ENCODE measurements at places on chromosomes 13 and 19. TPM values are rescaled to one million over a fixed set of nuclear protein-coding genes. Genes with fewer than 3 reads are reported as not detected.

- peak overlapping the region; percentile 96 for H3K27ac ChIP-seq
- no peak for DNase-seq
- no peaks in the 10 kb centered on the region for H3K36me3 ChIP-seq
- peak overlapping the region; percentile 60 for H3K4me3 ChIP-seq
- no peaks in the 10 kb centered on the region for H3K27me3 ChIP-seq
Observed at GRCh38 chr19:35320065-35320713, 8.8 kb upstream of the CD22 start.

Gene FUT1
- total RNA-seq, result not detected

DNA sequence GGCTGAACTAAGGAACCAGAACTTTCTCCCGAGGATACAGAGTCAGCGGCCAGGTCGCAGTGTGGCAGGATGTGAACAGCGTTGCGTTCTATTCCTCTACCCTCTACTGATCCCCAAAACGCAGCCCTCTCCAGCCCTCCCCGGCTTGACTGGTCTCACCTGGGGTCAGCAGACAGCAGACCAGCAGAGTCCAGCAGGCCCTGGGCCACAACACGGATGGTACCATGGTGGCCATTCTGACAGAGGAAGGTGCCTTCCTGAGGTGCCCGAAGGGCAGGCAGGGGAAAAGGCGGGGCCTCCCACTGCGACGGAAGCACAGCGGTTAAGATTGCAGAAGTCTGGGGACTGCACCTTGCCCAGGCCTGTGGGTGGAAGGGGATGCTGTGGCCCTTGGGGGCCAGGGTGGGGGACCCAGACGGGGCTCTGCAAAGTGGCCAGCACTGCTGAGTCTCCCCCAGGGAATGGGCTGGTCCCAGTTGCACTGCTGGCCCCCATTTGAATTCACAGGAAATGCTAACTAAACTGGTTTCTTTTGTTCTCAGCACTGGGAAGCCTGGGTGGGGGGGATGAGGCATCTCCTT is at the start of gene ICAM3:
TSS of gene ICAM3 (minus strand) at position 245 of the 581 bp plus-strand sequence. CDS start at position 235, 10 bp downstream.
- H3K27me3 ChIP-seq, result no peaks in the 10 kb centered on the region
- peaks cover 19% of the 10 kb centered on the region for H3K36me3 ChIP-seq
- peak within 1 kb of the TSS; percentile 97 for H3K4me3 ChIP-seq
- H3K4me1 ChIP-seq, result peaks cover 29% of the 10 kb centered on the region
- peak within 1 kb of the TSS; percentile 92 for H3K27ac ChIP-seq

Gene TPTE2
- total RNA-seq, result not detected

Gene HSD17B14
- total RNA-seq, result 2.6 TPM

Gene IGFL4
- not detected for total RNA-seq

Gene CDADC1
- 7.4 TPM for total RNA-seq

DNA sequence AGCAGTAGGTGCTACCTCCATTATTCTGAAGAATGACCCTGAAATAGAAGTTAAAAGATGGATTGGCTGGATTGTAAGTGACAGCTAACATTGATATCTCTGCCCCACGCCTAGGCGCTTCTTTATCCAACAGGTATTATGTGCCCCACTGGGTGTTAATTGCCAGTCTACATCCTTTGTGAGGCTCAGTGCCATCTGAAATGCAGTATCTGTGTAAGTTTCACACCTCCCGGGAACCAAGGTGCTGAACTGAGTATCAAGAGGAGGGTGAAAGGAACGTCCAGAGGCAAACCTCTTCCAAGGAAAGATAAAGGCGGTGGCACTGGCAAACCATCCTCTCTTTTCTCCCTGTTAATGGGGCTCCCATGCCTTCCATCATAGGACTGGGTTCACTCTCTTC is 181.1 kb upstream of the UBL3 start:
- H3K27me3 ChIP-seq, result no peaks in the 10 kb centered on the region
- no peaks in the 10 kb centered on the region for H3K36me3 ChIP-seq
- no peaks in the 10 kb centered on the region for H3K4me1 ChIP-seq
- no peak overlapping the region for H3K4me3 ChIP-seq
- H3K27ac ChIP-seq, result no peak overlapping the region

GRCh38 chr19:3365836-3366752 is at the start of gene NFIC:
Gene NFIC (plus strand): TSS chr19:3366583. CDS start chr19:3366637, 54 bp downstream.
- DNase-seq, result no peak
- H3K4me1 ChIP-seq, result peaks cover 58% of the 10 kb centered on the region
- H3K36me3 ChIP-seq, result no peaks in the 10 kb centered on the region
- peak within 1 kb of the TSS; percentile 74 for H3K4me3 ChIP-seq
- H3K27ac ChIP-seq, result no peak within 1 kb of the TSS
- H3K27me3 ChIP-seq, result peaks cover 16% of the 10 kb centered on the region

DNA sequence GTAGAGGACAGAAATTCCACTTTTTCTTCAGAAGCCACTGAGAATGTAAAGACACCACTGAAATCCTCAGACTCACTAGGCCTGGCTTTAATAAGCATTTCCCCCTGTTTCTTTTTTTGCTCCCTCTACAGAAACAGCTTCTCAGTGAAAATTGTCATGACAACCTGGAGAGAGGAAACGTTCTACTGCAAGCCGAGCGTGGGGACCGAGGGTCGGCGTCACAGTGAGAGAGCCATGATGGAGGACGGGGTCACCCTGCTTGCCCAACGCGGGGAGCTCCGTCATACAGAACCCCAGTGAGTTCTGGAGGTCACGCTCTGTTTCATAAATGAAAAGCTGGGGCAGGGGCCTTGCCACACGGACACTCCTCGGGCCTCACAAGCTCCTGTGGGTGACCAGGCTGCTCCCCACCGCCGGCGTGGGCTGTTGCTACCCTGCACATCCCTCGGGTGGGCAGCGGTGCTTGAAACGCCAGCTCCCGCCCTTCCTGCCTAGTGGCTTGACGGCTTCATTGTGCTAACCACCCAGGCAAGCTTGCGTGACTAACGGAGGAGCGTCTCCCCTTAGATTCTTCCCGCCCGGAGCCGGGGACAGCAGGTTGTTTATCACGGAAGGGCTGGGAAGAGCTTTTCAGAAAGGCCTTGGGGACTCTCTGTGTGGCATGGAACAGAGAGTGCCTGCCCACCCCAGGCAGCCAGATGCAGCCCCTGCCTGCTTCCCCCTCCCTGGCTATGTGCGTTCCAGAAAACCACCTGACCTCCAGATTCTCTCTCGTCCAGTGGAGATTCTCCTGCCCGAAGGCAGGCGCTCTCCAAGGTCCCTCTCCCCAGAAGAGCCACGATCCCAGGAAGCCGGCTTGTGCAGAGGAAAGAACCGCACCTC is 153.6 kb downstream of the KATNAL1 start:
- DNase-seq, result no peak
- H3K36me3 ChIP-seq, result no peaks in the 10 kb centered on the region
- peak overlapping the region; percentile 21 for H3K4me3 ChIP-seq
- H3K27me3 ChIP-seq, result peaks cover 2% of the 10 kb centered on the region
- peaks cover 50% of the 10 kb centered on the region for H3K4me1 ChIP-seq

- H3K4me3 ChIP-seq, result no peak overlapping the region
- no peaks in the 10 kb centered on the region for H3K4me1 ChIP-seq
- H3K27ac ChIP-seq, result no peak overlapping the region
- H3K36me3 ChIP-seq, result no peaks in the 10 kb centered on the region
- peaks cover 15% of the 10 kb centered on the region for H3K27me3 ChIP-seq
Observed at GRCh38 chr13:102441085-102441484, 39.2 kb upstream of the FGF14 start.

Gene EFNA2
- total RNA-seq, result not detected

- no peaks in the 10 kb centered on the region for H3K36me3 ChIP-seq
- H3K27ac ChIP-seq, result no peak overlapping the region
- peaks cover 13% of the 10 kb centered on the region for H3K27me3 ChIP-seq
- no peaks in the 10 kb centered on the region for H3K4me1 ChIP-seq
Observed at GRCh38 chr13:112441226-112441625, 65.1 kb downstream of the SPACA7 start.

DNA sequence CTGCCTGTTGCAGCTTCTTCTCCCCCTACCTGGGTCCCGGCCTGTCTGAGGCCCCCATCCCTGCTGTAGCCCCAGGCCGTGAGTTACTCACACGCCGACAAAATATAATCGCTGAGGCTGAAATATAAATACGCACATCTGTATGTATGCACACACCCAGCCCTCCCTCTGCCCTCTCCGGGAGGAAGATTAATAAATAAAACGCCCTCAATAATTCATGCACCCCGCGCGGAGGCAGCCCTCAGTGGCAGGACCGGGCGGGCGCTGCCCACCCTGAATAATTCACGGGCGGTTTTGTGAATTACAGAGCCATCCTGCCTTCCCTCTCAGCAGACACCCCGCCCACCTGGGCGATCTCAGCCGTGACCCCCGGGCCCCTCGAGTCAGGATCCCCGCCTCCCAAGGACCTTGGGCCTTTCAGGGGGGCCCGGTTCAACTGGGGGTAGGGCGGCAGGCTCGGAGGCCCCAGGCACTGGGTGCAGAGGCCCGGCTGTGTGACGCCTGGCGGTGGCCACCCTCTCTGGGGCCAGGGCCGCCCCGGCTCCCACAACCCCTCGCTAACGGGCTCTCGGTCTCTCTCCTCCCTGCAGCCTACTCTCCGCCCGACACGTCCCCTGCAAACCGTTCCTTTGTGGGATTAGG is 24.2 kb downstream of the SMIM24 start:
- H3K4me3 ChIP-seq, result no peak overlapping the region
- H3K4me1 ChIP-seq, result peaks cover 4% of the 10 kb centered on the region
- no peaks in the 10 kb centered on the region for H3K27me3 ChIP-seq
- H3K36me3 ChIP-seq, result peaks cover 24% of the 10 kb centered on the region
- DNase-seq, result no peak

GRCh38 chr13:22141716-22142115 is 470.8 kb downstream of the FGF9 start:
- H3K36me3 ChIP-seq, result no peaks in the 10 kb centered on the region
- no peak overlapping the region for H3K4me3 ChIP-seq
- peaks cover 9% of the 10 kb centered on the region for H3K4me1 ChIP-seq
- DNase-seq, result no peak

- no peak for DNase-seq
- no peak overlapping the region for H3K4me3 ChIP-seq
- H3K27ac ChIP-seq, result no peak overlapping the region
- peaks cover 5% of the 10 kb centered on the region for H3K4me1 ChIP-seq
Observed at GRCh38 chr13:26987486-26988013, 184.1 kb downstream of the USP12 start.

DNA sequence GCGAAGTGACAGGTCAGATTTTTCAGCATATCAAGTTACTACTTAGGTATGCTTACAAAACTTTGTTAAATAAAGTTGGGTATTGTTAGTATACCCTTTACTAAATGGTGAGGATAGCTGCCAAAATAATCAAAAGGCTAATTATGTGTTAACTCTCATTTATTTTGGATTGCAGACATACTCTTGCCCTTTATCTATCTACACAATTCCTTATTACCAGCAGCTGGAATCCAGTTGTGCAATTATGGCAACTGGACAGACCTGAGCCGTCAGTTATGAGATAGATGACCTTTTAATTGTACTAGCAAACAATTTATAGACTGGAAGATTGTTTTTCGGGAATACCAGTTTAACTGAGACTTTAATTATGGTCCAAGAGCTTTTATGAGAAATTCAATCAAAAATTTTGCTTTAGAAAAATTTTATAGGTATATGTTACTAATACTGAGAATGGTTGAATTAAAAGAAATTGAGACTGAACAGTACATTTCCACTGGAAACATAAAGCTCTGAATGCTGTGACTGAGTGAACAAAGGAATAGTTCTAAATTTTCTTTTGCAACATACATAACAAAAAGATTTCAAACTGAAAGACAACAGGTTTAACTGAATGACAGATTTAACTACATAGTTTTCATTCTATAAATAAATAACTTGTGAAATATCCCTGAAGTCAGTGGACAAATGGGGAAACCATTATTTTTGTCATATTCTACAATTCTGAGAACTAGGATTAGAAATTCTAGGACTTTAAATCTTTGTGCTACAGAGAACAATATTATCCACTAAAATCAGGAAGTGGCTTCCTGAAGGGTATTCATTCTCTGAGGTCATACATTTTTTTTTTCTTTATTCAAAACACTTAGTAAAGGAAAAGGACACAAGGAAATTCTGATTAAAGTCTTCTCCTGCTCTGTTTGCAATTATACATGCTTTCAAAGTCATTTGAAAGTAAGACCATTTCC is 97.4 kb downstream of the ZC3H13 start:
- H3K4me3 ChIP-seq, result no peak overlapping the region
- no peak for DNase-seq
- no peak overlapping the region for H3K27ac ChIP-seq

Gene OR7D2
- total RNA-seq, result not detected

Gene ZNF568
- 13.4 TPM for total RNA-seq

Gene EFNB2
- 0.31 TPM for total RNA-seq

Gene GRK1
- total RNA-seq, result 0.07 TPM

Gene CGB5
- total RNA-seq, result not detected

Gene ANGPTL4
- not detected for total RNA-seq

DNA sequence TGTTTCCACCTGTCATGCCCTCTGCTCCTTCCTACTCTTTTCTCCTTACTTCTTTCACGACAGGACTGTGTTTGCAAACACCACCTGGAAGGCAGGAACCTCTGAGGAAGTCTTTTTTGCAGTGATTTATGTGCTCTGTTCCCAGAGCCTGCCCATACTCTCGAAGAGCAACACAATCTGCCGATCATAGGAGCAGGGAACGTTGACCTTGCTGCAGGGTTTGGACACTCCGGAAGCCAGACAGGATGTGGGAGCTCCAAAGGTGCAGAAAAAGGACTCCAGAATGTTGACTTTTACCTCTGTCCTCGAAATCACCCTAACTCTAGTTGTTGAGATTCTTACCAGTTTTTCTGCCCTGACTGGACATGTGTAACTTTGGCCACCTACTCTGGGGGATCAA is 8.6 kb upstream of the ZNF181 start:
- no peak for DNase-seq
- no peaks in the 10 kb centered on the region for H3K36me3 ChIP-seq
- no peak overlapping the region for H3K27ac ChIP-seq
- H3K4me1 ChIP-seq, result no peaks in the 10 kb centered on the region
- H3K27me3 ChIP-seq, result peaks cover 38% of the 10 kb centered on the region

DNA sequence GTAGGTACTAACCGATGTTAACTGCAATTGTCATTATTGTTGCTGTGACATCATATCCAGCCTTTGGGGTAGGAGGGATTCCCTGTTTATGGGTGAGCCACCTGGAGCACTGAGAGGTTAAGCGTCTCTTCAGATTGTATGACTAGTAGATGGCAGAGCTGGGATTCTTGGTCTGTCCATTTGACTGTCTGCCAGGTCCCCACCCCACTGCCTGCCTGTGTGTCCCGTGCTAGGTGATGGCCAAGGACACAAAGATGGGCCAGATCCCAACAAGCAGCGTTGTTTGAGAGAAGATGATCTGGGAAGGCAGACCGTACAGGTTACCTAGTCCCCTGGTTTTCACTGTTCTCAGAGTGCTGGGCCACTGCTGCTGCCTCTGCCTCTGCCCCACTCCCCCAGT is 16.6 kb downstream of the PPP2R1A start:
- no peak overlapping the region for H3K27ac ChIP-seq
- no peaks in the 10 kb centered on the region for H3K27me3 ChIP-seq
- peaks cover 10% of the 10 kb centered on the region for H3K4me1 ChIP-seq
- no peak for DNase-seq
- no peak overlapping the region for H3K4me3 ChIP-seq

- H3K36me3 ChIP-seq, result peaks cover 48% of the 10 kb centered on the region
- H3K4me3 ChIP-seq, result no peak overlapping the region
- DNase-seq, result no peak
- peaks cover 86% of the 10 kb centered on the region for H3K4me1 ChIP-seq
- H3K27me3 ChIP-seq, result no peaks in the 10 kb centered on the region
- no peak overlapping the region for H3K27ac ChIP-seq
Observed at GRCh38 chr19:17112700-17113099, 37.1 kb downstream of the MYO9B start.

Gene SCGB2B2
- total RNA-seq, result 1.4 TPM

- no peak for DNase-seq
- peaks cover 30% of the 10 kb centered on the region for H3K36me3 ChIP-seq
- peaks cover 44% of the 10 kb centered on the region for H3K4me1 ChIP-seq
- H3K27me3 ChIP-seq, result no peaks in the 10 kb centered on the region
- no peak overlapping the region for H3K27ac ChIP-seq
- no peak overlapping the region for H3K4me3 ChIP-seq
Observed at GRCh38 chr19:3520166-3521103, 14.3 kb downstream of the FZR1 start.

Data from activated B cell treated with CpG ODN at 0.5 μM for 24 hours (primary cell).